T-helper 17 cell (primary cell): ENCODE measurements at places on chromosomes 7 and 10.

DNA sequence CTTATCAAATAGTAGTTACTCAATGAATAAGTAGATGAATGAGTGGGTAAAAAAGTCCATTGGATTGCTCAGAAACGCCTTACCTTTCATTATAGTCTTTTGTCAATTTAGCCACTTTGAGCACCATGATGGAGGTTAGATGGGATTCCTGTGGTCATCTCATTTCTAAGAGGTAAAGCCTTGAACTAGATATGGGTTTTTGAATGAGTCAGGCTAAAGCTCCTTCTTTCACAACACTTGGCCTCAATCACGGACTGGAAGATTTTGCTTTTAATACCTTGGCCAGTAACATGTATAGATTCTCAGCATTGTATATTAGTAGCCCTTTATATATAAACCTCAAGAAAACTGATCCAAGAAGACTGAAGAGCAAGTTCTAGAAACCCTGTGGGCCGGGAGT lies 99.7 kb upstream of the CCDC6 start:
- DNase-seq, result no peak

DNA sequence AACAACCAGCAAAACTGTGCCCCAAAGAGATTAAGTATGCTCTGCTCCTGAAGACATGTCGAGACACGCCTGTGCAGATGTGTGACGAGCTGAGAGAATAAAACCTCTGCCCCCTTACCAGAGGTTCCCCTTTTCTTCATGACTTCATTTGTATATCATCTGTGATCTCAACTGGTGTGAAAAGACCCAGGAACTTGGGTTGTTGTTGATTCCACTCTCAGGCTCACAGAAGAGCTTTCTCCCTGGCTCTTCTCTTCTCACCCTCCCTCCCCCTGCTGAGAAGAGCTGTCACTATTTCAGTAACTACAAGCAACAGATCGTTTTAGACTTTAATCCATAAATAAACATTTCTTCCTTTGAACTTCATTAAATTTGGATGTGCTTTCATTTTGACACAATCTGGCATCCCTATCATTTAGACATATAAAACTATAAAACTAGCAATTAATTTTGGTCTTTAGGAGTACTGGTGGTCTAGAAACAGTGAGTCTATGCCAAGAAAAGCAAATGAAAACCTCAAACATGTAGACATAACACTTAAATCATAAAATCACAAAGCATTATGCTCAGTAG lies 179.3 kb upstream of the FZD8 start:
- DNase-seq, result no peak

GRCh38 chr10:110323503-110323902 lies 18.8 kb upstream of the SMNDC1 start:
- no peak for DNase-seq

- DNase-seq, result no peak
Measured at GRCh38 chr7:11615174-11615573, 216.8 kb downstream of the THSD7A start.

DNA sequence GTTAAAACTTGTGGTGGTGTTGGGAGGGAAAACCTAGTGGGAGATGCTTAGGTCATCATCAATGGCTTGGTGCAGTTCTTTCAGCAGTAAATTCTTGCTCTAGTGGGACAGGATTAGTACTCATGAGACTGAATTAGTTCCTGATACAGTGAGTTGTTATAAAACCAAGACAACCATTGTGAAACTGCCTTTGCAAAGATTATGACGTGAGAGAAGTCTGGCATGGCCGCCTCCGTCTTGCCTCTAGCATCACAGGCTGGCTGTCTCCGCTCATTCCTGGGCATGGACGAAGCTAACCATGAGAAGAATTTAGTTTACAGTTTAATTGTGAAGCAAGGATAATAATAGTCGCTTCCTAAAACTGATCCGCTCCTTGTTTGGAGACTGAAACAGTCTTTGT lies 186.4 kb downstream of the KIF20B start:
- no peak for DNase-seq

- no peak for DNase-seq
Measured at GRCh38 chr10:98257198-98257597, 10.8 kb downstream of the LOXL4 start.

- DNase-seq, result no peak
Measured at GRCh38 chr10:108230478-108231170, 1066.1 kb upstream of the SORCS1 start.

GRCh38 chr7:146728611-146729010 lies 612.0 kb downstream of the CNTNAP2 start:
- DNase-seq, result no peak

DNA sequence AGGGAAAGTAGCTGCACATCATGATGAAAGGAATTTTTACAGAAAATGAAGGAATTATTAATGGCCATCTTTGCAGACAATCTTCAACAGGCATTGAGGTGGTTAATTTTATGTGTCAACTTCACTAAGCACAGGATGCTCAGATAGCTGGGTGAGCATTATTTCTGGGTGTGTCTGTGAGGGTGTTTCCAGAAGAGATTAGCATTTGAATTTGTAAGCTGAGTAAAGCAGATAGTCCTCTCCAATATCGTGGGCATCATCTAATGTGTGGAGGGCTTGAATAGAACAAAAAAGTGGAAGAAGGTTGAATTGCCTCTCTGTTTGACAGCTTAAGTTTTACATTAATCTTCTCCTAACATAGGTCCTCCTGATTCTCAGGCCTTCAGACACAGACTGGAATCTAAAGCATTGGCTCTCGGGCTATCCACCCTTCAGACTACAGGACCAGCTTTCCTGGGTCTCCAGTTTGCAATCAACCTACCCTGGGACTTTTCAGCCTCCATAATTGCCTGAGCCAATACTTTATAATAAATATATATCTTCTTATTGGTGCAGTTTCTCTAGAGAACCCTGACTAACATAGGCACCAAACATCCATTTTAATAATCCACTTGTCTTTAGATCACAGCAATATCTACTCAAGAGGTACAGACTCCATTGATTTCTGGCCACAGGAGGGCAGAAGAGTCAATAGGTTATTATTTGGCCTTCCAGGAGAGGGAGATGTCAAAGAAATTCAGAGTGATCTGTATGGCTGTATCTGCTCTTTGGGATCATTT lies 10.5 kb upstream of the CRPPA start:
- no peak for DNase-seq

DNA sequence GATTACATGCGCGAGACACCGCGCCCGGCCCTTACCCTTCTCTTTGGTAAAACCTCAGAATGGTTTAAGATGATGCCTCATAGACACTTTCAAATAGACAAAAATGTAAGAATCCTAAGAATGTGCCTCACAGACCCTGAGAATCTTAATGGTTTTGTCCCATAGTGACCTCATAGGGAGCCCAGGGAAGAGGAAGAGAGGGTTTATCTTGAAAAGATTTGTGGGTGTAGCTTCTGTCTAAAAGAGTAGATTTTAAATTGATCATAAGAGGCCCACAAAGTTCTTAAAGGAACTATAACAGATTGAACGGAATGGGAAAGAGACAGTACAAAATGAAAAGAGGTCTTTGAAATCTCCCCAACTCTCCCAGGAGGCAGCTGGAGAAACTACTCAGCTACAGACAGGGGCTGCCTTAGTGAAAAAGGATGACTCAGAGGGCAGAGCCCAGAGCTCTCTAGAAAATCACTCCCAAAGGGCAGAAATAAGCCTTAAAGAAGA lies 220.6 kb downstream of the ADRA2A start:
- DNase-seq, result no peak

DNA sequence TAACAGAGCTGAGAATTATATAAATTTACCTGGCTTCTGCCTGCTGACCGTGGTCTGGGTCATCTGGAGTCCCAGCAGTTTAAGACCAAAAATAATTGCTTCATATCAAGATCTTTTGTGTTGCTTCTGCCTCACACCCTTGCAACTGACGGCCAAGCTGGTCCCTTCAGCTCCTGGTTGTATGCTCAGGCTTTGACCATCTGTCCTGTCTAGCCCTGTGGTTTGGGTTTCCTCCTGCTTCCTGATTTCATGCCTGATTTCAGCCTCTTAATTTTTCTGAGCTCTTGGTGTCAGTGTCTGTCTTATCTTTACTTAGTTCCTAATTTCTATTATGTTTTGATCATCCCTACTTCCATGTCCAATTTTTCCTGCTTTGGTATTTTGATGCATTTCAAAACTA lies 87.9 kb upstream of the PLXDC2 start:
- DNase-seq, result no peak

- DNase-seq, result no peak
Measured at GRCh38 chr7:124603066-124603465, 162.5 kb downstream of the GPR37 start.

GRCh38 chr10:74969093-74969492 lies 142.4 kb upstream of the SAMD8 start:
- DNase-seq, result no peak

- no peak for DNase-seq
Measured at GRCh38 chr7:127937066-127937680, 94.1 kb downstream of the LRRC4 start.

GRCh38 chr7:8931906-8932646 lies 498.7 kb downstream of the NXPH1 start:
- no peak for DNase-seq

- peak; percentile 17 for DNase-seq
Measured at GRCh38 chr10:129877773-129878371, 86.2 kb downstream of the EBF3 start.

DNA sequence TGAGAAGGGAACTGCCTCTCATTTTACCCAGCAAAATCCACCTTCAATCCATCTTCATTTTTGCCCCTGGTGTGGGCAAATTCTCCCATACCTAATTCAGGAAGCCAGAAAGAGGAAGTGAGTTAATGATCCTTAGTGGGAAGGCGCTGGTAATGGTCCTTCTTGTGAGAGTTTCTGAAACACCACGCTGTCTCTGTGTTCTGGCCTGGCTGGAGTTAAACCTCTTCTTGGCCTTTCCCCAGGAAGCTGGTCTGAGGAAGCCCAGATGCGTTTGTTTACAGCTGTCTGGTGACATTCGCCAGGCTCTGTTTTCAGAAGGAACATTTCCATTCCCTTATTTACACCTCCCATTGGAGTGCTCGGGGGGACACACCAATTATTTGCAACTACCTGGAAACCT lies 24.3 kb downstream of the HTRA1 start:
- DNase-seq, result no peak

DNA sequence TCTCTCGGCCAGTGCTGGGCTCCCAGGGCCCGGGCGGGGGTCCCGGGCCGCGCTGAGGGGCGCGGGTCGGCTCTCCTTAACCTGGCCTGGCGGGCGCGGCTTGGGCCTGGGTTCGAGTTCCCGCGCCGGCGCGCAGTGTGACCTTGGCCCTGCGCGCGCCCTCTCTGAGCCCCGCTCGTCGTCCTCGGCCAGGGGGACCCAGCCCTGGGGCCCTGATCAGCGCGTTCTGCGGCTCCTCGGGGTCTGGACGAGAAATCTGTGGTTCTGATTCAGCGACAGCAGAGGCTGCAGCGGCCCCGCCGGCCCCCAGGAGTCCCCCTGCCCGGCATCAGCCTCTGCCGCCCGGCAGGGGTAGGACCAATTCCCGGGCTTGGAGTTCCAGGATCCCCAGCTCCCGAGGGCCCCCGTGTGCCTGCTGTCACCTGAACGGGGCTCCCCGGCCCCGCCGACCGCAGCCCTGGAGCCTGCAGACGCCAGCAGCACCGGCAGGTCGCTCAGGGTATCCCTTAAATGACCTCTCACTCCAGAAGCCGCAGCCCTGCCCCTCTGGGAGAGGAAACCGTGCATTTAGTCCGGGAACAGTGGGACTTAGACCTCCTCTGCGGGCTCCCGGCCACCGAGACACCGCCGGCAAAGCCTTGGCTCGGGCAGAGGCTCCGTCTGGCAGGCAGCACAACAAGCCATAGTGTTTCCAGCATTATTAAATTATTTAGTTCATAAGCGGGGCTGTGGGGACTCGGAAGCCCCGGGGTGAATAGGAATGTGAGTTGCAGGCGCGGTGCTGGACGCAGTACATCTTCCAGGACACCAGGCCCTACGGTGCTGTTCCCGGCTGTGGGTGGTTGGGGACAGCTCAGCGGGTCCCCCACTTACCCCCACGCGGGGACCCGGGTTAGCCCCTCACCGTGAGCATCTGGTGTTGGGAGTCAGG lies 572 bp downstream of the CHST12 start:
- peak; percentile 13 for DNase-seq

DNA sequence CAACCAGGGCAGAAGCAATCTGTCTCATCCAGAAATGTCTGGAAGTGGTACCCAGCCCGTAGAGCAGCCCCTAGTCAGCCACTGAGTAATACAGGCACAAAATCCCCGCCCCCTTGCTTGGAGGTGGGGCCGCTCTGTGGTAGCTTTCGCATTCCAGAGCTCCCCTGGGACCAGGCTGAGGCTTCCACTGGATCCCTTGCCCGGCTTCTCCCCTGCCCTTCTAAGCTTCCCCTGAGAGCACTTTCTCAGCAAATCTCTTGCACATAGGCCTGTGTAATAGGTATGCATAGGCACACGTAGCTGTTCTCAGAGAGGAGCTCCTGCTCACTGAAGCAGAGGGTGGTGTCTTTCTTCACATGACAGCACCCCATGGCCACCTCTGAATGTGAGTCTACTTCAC lies 144.2 kb downstream of the BMS1 start:
- no peak for DNase-seq

- no peak for DNase-seq
Measured at GRCh38 chr10:93440591-93441091, 41.5 kb downstream of the MYOF start.

DNA sequence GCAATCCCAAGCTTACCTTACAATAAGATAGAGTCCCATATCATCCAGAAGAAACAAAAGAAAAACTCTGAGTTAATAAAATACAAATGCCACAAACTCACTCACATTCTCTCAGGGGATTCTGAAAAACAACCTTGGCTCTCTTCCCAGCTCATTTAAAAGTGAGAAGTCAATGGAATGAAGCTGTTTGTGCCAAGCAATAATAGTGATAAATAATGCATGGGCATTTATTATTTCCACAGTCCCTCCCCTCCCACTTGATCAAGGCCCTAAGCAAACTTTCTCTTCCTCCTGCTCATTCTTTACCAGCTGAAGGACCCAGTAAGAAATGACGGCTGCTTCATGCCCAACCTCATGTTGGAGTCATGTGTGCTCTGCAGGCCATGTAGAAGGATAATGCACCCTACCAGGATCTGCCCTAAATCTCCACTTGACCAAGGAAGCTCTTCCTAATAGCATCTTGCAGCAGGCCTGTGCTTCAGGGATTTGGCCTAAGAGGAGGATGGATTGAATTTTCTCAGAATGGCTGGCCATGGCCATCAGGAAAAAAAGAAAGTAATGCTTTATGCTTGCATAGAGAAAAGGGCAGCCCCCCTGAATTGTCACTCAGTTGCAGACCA lies 451.3 kb downstream of the GPAM start:
- DNase-seq, result no peak

GRCh38 chr10:127314797-127315196 lies 118.4 kb upstream of the INSYN2A start:
- no peak for DNase-seq

DNA sequence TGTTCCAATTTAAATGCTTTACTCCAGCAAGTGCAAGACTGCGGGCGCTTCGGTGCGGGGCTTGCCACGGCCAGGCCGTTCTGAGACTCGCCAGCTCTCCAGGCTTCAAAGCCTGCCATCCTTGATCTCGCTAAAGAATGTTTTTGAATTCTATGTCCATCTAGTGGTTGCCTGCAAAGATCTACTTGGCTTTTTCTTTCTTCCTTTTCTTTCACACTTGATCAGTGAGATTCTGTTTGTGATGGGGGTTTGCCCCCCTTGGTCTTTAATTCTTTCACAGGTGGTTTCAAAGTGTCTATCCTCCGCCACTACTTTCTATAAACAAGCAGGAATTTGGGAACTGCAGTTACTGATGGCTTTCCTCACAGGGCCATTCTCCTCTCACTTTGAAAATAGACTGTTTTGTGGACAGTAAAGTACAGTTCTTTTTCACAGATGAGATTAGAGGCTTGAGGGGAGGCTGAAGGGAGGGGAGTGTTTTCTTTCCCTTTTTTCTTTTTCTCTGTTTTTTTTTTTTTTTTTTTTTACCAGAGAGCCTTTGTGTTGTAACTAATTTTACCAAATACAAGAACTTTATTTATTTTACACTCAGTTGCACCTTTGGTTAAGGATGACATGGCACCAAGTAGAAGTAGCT lies 15.2 kb upstream of the FBXW4 start:
- no peak for DNase-seq
